ENCODE measurements at places on chromosomes 1 and 21.
A peak's percentile ranks its signal among the peaks of the same experiment; 100 is the strongest.

- no peak for DNase-seq
Observed at GRCh38 chr1:248792342-248792741, 33.4 kb downstream of the SH3BP5L start.

DNA sequence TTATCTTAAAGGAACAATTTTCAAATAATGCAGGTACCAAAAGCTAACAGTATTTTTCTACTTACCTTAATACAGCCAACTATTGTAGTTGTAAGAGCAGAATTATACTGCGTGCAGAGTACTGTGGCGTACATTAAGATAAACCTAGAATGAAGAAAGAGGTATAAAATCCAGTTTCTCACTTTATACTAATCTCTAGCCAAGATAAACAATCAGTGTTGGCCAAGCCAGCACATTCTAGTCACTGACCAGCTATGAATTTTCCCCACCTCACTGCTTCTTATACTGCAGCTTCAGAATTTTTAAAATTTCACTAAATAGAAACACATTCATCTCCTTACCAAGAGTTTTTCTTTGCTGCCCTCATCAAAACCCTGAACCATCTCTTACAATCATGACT lies 33.6 kb downstream of the SLC35D1 start:
- DNase-seq, result no peak

- no peak for DNase-seq
Observed at GRCh38 chr1:32525053-32525452, 14.2 kb upstream of the ZBTB8A start.

GRCh38 chr1:215665215-215665614 lies 98.1 kb downstream of the KCTD3 start:
- DNase-seq, result no peak

DNA sequence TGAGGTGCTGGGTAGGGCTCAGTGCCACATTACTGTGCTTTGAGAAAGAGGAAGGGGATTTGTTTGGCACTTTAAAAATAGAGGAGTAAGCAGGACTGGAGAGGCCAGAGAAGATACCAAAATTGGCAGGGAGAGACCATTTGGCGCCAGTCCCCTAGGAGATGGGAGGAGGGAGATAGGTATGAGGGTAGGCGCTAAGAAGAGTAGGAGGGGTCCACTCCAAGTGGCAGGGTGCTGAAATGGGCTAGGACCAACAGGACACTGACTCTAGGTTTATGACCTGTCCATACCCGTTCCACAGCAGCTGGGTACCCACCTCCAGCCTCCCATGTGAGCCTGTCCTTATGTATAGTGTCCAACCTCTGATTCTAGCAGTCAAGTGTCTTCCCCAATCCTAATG lies 1.0 kb upstream of the CRTC2 start:
- DNase-seq, result no peak

DNA sequence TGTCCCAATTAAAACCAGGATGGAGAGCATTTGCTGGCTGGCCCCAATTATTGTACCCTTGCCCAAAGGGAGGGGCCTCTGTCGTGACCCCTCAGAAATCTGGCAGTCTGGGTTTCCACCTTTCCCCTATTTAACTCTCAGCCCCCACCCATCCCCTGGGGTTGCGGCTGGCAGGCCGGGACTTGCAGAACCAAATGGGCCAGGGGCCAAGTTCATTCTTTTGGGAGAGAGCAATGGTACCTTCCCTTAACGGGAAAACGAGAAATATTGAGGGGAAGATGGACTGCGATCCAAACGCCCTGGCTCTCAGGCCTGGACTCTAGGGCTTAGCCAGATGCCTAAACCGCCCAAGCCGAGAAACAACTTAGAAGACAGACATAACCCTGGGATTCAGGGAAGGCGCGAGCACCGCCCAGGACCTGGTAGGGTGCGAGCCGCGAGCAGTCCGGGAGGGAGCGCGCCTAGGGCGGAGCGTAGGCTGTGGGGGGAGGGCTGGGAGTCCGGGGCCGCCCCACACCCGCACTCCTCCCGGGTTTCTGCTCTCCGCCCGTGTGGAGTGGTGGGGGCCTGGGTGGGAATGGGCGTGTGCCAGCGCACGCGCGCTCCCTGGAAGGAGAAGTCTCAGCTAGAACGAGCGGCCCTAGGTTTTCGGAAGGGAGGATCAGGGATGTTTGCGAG lies at the start of gene SLC27A3:
TSS of gene SLC27A3 (plus strand) at position 628 of the 678 bp plus-strand sequence. CDS start 91 bp downstream, outside the sequence.
- DNase-seq, result peak; percentile 74

- no peak for DNase-seq
Observed at GRCh38 chr1:1254667-1254998, 8.1 kb upstream of the C1QTNF12 start.

DNA sequence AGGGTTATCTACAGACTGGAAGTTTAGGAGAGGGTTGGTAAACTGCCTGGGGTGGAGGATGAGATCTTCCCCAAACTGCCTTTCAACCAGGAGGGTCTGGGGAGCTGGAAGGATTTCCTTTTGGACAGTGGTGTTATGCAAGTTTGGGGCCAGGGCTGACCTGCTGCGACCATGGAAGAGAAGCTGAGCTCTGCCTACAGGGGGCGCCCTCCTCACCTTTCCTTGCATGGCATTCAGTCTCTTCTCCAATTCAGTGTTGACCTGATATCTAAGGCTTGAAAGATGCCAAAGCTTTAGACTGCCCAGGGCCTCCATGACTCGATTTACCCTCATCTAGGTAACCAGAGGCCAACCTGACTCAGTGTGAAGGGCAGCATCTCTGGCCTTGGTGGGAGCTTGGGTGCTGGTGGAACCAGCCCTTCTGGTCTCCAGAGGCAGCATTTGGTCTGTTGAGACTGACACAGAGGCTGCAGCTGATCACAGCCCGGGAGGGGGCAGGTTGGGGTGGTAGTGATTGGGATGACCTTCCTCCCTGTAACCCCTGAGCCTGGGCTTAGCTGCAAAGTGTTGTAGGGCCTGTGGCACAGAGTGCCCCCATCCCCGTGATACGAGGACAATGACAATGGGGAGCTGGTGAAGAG lies 170.0 kb downstream of the GRIK3 start:
- DNase-seq, result peak; percentile 36

DNA sequence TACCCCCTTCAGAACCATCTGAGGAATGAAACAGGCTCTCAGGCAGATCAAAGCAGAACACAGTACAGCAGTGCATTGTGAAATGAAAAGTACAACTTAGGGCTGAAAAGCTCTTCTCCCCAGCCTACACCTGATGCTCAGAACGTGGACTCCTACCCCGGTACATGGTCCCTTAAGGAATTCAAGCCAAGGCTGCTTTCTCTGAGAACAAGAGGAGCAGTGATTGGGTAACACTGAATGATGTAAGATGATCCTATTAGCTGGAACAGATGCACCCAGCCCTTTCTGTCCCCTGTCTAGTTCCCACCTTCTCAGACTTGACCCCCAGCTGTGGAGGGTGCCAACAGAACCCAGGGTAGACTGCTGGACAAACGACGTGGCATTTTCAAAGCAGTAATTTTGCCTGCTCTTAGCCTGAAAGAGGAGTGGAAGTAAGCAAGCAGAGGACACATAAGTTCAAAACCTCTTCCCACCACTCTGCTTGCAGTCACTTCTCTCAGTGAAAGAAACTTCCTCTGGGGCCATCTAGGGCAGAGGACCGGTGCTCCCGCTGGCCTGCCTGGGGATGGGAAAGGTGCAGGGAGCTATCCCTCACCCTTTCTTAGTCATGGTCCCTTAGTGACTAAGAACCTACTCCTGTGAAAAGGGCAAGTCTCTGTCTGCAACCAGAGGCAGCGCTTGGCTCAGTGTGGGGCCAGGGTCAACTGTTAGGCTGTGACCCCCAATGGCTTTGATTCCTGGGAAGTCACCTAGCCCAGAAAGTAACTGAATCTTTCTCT lies 72.7 kb downstream of the TRABD2B start:
- no peak for DNase-seq

GRCh38 chr1:3516481-3516869 lies 62.0 kb downstream of the ARHGEF16 start:
- no peak for DNase-seq

DNA sequence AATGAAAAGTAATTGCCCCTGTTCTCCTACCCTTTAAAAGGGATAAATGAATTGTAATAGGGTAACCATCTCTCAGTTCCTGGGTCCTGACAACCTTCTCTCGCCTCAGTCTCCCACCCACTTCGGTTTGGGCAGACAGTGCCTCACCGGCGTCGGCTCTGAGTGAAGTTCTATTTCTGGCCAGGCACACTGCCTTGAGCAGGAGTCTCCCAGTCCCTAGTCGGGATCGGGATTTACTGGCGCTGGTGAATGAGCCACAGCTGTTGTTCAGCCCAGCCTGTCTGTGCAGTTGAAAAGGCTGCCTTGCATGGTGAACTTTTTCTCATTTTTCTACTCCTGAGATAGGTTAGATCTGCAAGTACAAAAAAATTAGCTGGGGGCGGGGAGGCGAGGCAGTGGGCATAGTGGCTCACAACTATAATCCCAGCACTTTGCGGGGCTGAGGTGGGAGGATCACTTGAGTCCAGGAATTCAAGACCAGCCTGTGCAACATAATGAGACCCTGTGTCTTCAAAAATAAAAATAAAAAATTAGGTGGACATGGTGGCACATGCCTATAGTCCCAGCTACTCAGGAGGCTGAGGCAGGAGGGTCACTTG lies 7.4 kb downstream of the PLEKHM2 start:
- no peak for DNase-seq

DNA sequence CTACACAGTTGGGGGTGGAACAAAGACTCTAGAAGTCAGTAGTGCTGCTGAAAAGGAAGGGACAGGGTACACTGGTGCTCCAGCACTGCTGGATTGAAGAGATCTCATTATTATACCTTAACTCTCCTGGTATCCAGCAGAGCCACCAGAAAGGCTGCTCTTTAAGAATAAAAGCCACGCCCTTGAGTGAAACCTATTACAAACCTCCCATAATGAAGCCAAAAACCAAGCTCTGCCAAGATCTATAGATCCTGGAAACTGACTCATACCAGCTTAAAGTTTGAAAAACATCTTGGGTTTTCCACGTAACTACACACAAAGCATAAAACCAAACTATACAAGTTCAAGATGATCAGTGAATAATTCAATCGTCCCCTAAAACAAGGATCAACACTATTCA lies 38.0 kb downstream of the ADSS2 start:
- no peak for DNase-seq

DNA sequence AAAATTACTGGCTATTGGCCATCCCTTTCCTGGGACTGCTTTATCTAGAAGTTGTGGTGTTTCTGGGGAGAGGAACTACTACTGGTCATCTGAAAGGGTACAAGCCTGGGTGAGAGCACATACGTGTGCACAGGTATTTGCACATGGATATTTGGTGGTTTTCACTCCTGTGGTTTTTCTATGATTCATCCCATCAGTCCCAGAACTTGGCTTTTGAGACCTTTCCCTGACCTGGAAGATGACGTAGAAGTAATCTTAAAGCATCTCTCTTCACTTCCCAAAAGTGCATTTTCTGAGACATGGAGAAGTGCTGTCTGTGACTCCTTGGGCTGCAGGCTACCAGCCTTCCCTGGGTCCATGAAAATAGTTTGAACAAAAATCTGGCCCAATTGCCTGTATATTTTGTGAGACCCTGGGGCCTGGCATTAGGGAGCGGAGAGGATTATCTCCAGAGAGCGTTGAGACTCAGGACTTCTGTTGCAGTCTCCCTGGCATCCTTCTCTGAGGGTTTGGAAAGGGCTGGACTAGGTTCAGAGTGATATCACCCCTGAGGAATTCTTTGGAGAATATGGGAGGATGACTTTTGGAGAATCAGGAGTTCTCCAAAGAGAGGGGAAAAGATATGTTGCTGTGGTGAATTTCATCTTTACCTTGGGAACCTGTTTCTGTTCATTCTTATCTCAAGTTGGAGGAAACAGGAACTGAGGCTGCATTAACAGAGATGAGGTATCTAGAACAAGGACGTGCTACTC lies 130.8 kb downstream of the NOS1AP start:
- DNase-seq, result no peak

- DNase-seq, result no peak
Observed at GRCh38 chr1:222829868-222830267, 15.0 kb downstream of the DISP1 start.

DNA sequence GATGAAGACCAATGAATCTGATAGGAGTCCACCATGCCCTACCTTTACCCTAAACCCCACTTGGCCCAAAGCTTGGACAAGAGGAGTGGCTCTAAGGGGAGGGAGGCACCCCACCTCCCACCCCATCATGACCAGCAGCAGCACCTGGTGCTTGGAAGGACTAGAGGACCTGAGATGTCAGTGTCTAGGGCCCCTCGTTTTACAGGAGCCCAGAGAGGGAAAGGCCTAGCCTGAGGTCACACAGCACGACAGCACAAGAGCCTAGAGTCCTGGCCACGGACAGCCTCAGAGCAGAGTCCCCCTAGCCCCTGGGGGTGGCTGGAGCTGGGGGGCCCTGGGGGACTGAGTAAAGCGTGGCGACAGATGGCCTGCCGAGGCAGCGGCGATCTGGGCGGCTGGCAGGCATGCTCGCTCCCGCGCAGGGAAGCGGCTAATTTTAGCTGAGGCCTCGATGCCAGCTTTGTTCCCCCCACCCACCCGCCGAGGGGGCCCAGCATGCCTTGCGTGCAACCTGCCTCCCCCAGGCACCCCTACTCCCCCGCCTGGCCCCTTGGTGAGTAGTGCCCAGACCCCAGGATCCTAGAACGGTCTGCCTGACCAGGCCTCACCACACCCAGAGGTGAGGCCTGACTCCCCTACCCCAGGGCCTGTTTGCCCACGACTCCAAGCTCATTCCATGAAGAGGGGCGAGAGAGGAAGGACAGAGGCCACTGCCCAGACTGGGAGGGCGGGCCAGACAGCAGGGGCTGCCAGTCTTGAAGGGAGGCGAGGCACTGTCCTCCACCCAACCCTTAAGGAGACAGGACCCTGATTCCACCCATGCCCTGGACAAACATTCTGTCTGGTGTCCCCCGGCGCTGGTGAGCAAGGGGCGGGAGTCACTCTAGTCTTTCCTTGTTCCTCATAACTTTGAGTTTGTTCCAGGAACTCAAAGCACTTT lies 39.0 kb downstream of the AHDC1 start:
- no peak for DNase-seq

- no peak for DNase-seq
Observed at GRCh38 chr1:83954166-83954823, 44.6 kb downstream of the TTLL7 start.

GRCh38 chr1:201036188-201036842 lies 12.8 kb upstream of the KIF21B start:
- no peak for DNase-seq

- DNase-seq, result no peak
Observed at GRCh38 chr1:206012086-206012859, 9.1 kb upstream of the RAB7B start.

DNA sequence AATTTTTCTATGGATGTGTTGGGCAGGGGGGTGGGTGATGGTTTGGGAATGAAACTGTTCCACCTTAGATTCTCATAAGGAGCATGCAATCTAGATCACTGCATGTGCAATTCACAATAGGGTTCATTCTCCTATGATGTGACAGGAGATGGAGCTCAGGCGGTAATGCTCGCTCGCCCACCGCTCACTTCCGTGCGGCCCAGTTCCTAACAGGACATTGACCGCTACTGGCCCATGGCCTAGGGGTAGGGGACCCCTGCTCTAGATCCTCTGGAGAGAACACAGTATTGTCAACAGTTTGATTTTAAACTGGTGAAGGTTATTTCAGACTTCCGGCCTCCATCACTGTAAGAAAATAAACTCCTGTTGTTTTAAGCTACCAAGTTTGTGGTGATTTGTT lies 55.0 kb upstream of the USH2A start:
- DNase-seq, result no peak

Measured in NCI-H774 (cell line).